Stimulated activated CD4-positive, alpha-beta T cell treated with anti-CD3 and anti-CD28 coated beads, Interleukin-2, amount 100 ng/mL, for 48 hours (primary cell): ENCODE measurements at places on chromosomes 12 and 14.

DNA sequence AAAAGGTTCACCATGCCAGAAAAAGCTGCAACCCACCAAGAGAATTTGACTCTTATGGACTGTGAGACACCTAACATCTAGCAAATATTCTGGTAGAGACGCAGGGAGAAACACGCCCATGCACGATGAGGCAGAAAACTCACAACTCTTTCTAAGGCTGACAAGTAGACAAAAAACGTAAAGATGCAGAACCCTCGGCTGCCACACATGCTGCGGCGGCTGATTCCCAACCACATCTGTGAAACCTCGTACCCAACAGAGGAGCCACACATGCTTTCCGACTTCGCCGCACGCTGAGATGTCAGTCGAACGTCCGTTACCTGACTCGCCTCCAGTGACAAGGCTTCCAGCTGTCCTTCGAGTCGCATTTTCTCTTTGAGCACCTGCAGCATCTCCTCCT is 21.8 kb downstream of the GOLGA3 start:
- DNase-seq: peak; percentile 9

DNA sequence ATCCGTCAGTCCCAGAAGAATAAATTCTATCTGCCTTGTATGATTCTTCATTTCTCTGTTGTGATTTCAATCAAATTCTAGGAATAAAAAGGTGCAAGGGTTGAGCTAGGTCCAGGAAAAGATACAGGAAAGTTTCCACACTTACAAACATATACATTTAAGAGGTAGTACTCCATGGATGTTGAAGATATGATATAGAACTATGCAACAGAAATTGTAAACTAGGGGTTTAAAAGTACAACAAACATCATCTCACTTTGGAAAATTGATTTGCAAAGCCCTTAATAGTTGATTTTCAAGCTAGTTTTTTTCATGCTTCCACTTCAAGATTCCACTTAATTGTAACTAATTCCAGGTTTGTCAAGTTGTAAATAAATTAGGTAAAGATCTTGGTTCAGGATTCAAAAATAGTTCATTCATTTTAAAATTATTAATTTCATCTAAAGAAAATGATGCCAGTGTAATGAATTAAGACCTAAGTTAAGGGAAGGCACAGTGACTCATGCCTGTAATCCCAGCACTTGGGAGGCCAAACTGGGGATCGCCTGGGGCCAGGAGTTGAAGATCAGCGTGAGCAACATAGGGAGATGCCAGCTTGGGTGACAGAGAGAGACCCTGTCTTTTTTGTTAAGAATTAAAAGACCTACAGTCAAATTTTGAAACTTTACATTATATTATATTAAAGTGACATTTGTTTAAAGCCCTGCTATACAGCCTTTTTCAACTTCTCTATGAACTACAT is at the start of gene OR6C70:
OR6C70 (minus strand) TSS at position 51 of the 742 bp plus-strand sequence; CDS start at position 51, 0 bp downstream.
- DNase-seq: no peak

DNA sequence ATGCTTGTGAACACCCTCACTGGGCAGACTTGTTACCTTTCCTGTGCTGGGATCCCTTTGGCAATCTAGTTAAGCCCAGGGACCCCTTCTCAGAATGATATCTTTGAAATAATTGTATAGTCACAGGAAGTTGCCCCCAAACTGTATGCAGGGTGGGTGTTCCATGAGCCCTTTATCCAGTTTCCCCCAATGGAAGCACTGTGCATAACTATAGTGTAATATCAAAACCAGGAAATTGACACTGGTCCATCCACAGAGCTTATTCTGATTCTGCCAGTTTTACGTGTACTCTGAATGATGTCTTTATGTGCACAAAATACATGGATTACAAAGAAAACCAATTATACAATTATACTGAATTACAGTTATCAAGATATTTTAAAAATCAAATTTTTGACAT is 24.2 kb downstream of the NGB start:
- no peak for DNase-seq

DNA sequence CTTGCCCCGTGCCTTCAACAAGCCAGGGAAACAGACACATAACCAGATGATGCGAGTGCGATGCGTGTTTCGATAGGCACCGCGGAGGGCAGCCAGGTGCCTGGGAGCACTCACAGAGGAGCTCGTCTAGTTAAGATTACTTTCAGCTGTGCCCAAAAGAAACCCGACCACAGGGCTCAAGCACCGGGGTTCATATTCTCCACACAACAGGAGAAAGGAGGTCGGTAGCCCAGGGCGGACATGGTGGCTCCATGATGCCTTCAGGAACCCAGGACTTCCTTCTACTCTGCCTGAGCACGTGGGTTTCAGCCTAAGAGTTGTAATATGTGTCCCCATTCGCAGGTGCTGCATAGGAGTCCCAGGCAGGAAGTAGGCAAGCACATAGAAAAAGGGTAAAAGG is 53.7 kb upstream of the DDX11 start:
- no peak for DNase-seq

GRCh38 chr12:104502217-104502616 is 45.5 kb downstream of the CHST11 start:
- no peak for DNase-seq

DNA sequence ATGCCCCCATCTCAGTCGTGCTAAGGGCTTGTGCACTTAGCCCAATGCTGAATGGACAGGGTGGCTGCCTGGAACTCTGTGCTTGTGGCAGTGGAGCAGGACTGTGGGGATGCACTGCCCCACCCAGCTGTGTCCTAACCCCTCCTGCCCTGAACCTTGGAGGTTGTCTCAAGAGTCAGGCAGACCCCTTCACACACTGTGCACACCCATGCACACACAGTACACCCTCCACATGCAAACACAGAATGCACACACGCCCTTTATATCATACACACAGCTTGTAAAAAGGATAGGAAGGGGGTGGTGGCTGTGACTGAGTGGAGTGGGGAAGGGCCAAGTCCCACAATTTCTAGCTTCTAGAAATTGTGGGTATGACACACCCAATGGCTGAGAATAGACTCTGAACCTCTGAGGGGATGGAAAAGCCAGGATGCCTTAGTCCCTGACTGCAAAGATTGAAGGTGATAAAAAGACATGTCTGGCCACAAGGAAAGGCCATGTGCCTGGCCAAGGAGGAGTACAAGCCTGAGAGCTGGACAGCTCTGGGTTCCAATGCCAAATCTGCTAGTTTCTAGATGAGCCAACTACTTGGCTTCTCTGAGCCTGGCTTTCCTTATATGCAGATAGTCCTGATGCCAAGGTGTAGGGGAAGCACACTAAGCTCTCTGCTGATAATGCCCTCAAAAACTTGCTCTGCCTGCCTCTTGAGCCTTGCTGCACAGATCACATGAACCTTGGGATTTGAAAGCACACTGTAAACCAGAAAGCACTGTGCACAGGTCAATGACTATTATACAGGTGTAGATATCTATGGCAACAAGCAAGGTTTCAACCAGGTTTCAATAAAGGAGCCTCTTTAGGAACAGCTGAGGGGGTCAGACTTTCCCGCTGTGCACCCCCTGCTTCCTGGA is 8.4 kb downstream of the KRT8 start:
- DNase-seq: no peak

- no peak for DNase-seq
Observed at GRCh38 chr14:96723946-96724345, 73.2 kb upstream of the VRK1 start.

- no peak for DNase-seq
Observed at GRCh38 chr12:96244826-96245225, 50.7 kb downstream of the ELK3 start.

DNA sequence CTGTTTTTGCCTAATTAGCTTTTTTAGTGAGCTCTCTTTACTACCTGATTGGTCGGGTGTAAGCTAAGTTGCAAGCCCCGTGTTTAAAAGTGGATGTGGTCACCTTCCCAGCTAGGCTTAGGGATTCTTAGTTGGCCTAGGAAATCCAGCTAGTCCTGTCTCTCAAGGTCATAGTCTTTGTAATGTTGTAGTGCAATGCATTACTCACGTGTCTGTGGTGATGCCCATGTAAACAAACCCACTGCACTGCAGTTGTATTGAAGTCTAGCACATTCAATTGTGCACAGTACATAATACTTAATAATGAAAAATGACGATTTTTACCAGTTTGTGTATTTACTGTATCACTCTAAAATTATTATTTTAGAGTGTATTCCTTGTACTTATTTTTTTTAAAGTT is 335.5 kb downstream of the NUAK1 start:
- DNase-seq: no peak

GRCh38 chr12:115528466-115528865 is 749.0 kb downstream of the MED13L start:
- no peak for DNase-seq

DNA sequence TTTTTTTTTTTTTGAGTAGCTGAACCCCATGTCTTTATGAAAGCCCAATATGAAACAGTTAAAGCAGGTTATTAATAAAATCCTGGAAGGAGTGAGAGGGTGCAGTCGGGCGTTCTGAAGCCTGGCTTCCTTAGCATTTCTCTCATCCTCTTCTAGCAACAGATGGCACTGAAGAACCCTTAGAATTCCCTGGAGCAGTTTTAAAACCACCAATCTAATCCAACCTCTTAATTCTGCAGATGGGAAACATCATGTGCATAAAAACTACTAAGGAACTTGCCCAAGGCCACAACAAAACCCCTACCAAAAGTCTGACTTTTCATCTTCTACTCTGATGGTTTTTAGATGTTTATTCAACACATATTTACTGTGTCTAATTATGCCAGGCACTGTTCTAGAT is 25.2 kb downstream of the PRDM4 start:
- DNase-seq: no peak

DNA sequence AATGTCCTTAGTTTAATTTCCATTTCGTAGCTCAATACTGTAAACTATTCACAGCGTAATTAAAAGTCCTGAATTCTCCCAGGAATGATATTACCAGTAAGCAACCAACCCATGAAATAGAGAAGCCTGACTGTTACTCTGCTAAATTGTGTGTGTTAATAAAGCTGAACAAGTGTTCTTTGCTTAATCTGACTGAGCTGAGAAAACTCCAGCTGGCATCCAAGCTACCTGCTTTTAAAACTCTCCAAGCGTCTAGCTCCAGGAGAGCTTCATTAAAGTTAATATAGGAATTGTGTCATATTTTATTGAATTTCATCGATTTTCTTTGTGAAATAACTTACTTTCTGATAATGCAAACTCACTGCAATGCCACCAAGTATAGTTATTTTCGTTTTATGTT is 524.4 kb downstream of the SLC16A7 start:
- DNase-seq: no peak
